ELR (cell line): ENCODE measurements at places on chromosomes 1 and 21.

DNA sequence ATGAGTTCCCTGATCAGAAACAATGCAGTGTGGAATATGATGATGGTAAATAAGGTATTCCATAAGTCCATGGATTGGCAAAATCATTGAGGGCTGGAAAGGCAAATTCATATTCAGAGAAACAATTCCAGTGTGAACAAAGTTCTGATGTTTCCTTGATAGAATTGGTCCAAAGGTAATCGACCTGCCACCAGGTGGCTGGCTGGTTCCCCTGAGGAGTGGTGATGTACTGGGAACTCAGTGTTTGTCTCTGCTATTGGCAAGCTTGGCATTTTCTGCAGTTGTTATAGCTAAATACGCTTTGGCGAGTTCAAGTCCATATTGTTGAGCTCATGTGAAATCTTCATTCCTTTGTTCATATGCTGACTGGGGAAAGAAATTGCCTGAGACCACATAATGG lies 165.5 kb upstream of the PTGFR start:
- DNase-seq: no peak

DNA sequence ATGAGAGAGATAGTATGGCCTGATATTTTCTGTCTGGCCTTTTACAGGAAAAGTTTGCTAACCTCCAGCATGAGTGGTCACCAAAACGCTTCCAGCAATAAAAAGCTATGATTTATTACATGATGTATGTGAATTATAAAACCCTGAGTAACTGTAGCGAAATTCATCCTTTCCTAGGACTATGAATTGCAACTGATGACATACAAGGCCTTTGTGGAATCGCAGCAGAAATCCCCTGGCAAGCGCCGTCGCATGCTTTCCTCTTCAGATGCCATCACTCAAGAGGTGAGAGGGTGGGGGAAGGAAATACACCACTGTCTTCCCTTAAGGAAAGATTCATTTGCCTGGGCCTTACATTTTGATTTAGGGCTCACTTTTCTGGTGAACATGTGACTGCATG lies 117.9 kb downstream of the MACF1 start:
- no peak for DNase-seq

GRCh38 chr1:204376465-204376864 lies 16.7 kb upstream of the PLEKHA6 start:
- no peak for DNase-seq

GRCh38 chr1:151710187-151710840 lies 6.3 kb downstream of the CELF3 start:
- peak; percentile 50 for DNase-seq

DNA sequence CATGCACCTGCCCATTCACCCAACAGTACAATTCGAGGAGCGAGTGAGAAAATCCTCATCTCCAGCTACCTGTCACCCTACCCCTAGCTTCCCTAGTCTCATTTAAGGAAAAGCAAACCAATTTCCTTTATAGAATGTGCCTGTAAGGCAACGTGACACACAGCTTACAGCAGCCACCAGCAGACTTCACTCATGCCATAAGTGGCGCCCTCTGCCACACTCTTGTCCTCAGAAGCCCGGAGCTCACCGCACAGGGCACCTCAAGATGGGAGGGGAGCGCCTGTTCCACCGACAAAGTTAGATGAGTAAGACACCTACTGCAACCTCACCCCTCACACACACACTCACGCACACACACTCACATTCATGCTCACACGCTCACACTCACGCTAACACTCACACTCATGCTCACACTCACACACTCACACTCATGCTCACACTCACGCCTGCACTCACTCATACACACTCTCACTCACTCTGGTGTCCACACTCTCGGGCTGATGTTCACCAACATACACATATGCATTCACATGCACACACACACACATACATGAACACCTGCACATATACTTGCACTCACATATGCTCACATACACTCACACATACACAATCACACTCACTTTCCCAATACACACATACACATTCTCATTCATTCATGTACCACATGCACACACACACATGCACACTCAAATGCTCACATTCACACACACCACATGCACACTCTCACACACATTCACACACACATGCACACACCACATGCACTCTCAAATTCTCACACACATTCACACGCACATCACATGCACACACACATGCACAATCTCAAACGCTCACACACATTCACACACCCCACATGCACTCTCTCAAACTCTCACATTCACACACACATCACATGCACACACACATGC lies 170.7 kb downstream of the PSMG1 start:
- no peak for DNase-seq

- DNase-seq: peak; percentile 81
These were observed 86.8 kb upstream of the ARHGAP29 start for GRCh38 chr1:94324178-94324544.

GRCh38 chr1:95021805-95022643 lies 50.7 kb downstream of the ALG14 start:
- no peak for DNase-seq

DNA sequence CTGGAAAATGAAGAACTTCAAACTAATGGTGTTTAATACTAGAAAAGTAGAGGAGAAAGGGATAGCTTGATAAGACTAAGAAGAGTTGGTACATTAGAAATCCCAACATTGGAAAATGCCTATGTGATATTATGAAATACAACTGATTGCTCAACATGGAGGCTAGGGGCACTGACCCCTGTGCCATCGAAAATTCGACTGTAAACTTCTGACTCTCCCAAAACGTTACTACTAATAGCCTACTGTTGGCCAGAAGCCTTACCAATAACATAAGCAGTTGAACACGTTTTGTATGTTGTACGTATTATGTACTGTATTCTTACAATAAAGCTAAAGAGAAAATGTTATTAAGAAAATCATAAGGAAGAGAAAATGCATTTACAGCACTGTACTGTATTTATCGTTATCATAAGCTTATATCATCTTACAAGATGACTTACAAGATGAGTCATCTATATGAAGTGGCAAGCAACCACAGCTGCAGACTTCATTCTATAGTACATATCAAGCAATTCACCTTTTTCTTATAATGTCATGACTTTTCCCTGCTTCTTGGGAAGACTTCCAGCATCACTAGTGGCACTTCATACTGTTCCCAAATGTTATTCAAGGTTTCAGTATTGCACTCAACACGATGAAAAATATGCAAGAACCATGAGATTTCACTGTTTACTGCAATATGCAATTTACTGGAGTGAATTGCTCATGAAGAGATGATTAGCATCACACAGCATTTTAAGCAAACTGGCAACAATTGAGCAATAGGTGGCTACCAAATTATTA lies 12.9 kb upstream of the CTSK start:
- peak; percentile 71 for DNase-seq

DNA sequence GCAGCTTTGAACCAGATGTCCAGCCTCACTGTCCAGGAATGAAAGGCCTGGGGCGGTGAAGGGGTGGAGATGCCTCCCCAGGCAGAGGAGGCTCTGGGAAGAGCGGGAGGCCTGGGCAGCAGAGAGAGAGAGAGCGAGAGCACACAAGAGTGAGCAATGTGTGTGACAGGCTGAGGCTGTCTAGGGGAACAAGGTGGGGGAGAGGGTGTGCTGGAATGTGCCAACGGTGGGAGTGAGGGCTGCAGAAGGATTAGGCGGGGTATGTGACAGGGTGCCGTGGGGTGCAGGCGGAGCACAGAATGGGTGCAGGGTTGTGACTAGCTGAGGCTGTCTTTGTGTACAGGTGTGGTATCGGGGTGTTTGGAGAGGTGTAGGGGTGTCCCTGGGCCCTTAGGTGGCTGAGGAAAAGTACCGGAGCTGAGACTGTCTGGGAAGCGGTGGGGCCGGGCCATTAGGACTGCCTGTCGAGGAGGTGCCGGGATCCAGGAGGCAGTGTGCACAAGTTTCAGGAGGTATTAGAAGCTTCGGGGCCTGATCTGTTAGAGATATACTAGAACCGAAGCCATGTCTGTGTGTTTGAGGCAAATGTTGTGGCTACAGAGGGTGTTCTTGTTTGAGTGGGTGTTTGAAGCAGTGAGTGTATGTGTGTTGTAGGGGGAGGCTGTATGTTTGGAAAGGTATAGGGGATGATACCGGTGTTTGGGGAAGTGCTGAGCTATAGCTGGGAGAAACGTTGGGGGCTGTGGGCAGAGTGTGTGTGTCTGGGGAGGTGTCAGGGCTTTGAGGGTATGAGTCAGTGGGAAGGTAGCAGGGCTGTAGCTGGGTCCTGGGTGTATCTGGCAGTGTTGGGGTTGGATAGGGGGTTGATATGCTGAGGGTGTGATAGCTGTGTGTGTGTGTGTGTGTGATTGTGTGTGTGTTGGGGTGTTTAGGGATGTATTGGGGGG lies 9.1 kb downstream of the AHDC1 start:
- DNase-seq: peak; percentile 71

DNA sequence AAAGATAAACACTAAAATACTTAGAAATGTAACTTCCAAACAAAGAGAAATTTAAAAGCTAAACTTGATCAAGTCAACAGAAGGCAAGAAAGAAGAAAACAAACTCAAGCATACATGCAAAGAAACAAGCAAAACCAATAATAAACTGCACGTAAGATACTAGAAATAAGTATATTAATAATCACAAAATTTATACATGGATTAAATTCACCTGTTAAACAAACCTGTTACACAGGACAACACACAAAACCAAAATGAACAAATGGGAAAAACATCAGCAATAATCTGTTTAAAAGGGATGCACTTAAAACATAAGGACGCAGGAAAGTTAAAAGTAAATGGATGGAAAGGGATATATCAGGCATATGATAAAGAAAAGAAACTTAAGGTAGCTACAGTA lies 165.8 kb downstream of the CDC42BPA start:
- DNase-seq: no peak

DNA sequence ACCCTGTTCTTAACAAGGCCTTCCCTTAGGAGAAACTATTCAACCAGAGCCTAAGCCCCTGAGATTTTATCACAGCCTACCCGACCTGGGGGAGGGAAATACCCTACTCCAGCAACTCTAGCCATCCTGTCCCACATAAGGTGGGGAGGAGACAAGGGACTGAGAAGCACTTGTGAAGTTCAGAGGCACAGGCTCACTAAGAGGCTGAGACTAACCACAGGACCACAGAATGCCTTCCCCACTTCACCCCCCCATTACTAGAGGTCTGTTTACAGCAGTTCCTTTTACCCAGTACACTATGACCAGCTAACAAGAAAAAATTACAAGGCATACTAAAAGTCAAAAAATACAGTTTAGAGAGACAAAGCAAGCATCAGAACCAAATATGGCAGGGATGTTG lies 86.8 kb downstream of the TEX35 start:
- DNase-seq: no peak

GRCh38 chr1:50418600-50419109 lies 4.6 kb downstream of the DMRTA2 start:
- no peak for DNase-seq

GRCh38 chr1:18731591-18732235 lies 101.1 kb downstream of the PAX7 start:
- no peak for DNase-seq

- DNase-seq: no peak
These were observed 142.5 kb downstream of the DHRS3 start for GRCh38 chr1:12475530-12475934.

GRCh38 chr1:4944911-4945310 lies 290.5 kb downstream of the AJAP1 start:
- no peak for DNase-seq

GRCh38 chr1:119204197-119204960 lies 63.9 kb upstream of the WARS2 start:
- no peak for DNase-seq

- no peak for DNase-seq
These were observed 8.8 kb upstream of the ETV3L start for GRCh38 chr1:157108448-157108847.

DNA sequence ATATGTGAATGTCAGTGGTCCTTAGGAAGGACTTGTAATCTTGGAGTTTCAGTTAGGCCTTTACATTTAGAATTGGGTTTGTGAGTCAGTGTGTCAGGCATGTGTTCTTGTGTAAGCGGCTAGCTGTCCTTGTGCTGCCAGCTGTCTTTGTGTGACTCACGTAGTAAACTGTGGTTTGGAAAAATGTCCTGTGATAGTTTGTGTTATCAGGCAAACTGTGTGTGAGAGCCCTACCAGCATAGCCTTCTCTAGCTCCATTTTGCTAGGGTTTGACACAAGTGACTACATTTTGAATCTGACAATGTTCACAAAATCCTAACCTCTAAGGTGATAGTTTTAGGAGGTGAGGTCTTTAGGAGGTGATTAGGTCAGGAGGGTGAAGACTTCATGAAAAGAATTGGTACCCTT lies 6.9 kb upstream of the SLC35D1 start:
- peak; percentile 97 for DNase-seq

DNA sequence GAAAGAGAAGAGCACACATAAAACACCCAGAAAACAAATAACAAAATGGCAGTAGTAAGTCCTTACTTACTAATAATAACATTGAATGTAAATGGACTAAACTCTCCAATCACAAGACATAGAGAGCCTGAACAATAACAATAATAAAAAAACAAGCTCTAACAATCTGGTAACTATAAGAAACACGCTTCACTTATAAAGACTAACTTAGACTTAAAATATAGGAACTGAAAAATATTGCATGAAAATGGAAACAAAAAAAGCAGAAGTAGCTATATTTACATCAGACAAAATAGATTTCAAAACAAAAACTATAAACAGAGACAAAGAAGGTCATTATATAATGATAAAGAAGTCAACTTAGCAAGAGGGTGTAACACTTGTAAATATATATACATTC lies 83.1 kb upstream of the LYPLAL1 start:
- DNase-seq: no peak

GRCh38 chr1:110067893-110068645 lies 2.4 kb downstream of the ALX3 start:
- DNase-seq: no peak

- DNase-seq: peak; percentile 19
These were observed 192.9 kb upstream of the GALNT2 start for GRCh38 chr1:229874136-229874535.

DNA sequence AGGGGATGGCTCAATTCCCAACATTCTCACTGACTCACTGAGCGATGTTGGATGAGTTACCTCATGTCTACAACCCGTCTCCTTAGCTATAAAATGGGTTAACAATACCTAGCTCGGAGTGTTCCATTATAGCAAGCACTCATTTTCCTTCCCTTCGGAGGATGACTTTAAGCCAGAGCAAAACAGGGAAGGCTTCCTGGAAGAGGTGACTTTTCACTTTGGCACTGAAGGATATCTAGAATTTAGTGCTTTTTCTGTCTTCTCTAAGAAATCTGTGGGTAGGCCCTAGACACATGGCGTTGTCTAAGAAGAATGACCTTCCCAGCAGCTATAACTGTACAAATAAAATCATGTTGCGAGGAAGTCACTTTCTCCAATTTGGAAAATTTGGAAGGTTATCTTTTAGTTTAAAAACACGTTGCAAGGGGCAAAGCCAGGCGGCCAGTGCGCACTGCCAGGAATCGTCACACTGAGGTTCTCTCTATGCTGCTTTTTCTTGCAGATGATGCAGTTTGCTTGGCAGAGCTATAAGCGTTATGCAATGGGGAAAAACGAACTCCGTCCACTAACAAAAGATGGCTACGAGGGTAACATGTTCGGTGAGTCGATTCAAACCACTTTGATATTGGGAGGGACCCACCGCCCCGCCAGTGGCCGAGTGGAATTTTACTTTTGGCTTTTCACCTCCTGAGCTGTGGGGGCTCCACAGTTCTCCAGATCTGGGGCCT lies 69.5 kb downstream of the MAN1C1 start:
- DNase-seq: no peak
